ENCODE measurements at places on chromosomes 7 and 10. TPM values are rescaled to one million over a fixed set of nuclear protein-coding genes. Genes with fewer than 3 reads are reported as not detected.

Gene SLC39A12
- not detected for total RNA-seq

Gene RNF32
- 3.8 TPM for total RNA-seq

Gene TEX47
- not detected for total RNA-seq

Gene TRIM73
- total RNA-seq, result not detected

Gene PTPRE
- total RNA-seq, result 3.5 TPM

Gene TMEM140
- total RNA-seq, result 18.6 TPM

Gene MRPS33
- total RNA-seq, result 91.2 TPM

Gene IL6
- 6.7 TPM for total RNA-seq

Gene ZNF282
- total RNA-seq, result 17.7 TPM

Gene SLC25A28
- total RNA-seq, result 19.8 TPM

Gene HOXA6
- 0.70 TPM for total RNA-seq

Gene MKI67
- total RNA-seq, result 33.3 TPM

DNA sequence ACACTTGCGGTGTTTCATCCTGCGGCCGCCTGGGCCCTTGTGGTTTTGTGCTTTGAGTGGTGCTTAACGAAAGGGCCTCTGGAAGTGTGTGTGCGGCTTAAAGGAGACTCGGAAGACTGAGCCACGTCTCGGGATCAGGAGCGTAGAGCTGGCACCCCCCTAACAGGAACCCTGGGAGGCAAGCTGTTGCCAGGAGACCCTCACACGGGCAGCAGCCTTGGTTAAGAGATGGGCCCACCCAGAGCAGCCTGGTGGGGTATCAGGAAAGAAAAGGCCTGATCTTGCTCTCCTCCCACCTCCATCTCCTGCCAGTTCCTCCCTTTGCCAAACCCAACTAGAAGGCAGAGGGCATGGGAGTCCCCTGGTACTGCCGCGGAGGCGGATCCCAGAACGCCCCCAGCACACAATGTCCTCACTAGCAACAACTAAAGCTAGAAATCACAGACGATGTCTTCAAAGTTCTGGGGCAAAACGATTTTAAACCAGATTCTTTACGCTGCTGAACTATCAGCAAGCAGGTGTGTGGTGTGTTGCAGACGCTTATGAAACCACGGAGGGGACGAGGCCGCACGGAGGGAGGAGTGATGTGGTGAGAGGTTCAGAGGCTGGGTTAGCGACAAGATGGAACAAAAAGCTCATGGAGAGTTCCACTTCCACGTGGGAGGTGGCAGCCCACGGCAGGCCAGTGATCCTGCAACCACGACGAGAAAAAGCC, 67.0 kb upstream of the INPP5A start:
- no peak for DNase-seq

- DNase-seq, result no peak
Measured at GRCh38 chr10:87500646-87501048, 4.0 kb upstream of the MINPP1 start.

GRCh38 chr7:82548141-82548688, 104.6 kb upstream of the CACNA2D1 start:
- no peak for DNase-seq

DNA sequence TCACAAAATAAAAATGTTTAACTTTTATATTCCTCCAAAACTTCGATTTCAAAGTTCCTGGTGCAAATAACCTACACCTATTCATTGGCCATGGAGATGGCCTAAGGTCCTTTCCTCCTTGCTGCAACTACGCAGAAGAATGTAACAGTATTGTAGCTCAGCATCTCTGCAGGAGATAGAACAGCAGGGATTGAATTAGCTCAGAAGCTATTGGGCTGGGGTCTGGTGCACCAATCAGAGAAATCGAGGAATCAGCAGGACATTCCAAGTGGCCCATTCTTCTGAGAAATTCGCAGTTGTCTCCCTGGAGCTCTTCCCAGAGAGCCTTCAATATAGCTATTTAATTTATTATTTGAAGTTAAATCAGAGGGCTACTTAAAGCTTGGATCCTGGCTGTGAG, 560.6 kb downstream of the GATA3 start:
- no peak for DNase-seq

- DNase-seq, result no peak
Measured at GRCh38 chr7:74511345-74511744, 57.6 kb downstream of the GTF2IRD1 start.

GRCh38 chr7:143434660-143435059, 8.6 kb upstream of the TAS2R60 start:
- DNase-seq, result peak; percentile 35

DNA sequence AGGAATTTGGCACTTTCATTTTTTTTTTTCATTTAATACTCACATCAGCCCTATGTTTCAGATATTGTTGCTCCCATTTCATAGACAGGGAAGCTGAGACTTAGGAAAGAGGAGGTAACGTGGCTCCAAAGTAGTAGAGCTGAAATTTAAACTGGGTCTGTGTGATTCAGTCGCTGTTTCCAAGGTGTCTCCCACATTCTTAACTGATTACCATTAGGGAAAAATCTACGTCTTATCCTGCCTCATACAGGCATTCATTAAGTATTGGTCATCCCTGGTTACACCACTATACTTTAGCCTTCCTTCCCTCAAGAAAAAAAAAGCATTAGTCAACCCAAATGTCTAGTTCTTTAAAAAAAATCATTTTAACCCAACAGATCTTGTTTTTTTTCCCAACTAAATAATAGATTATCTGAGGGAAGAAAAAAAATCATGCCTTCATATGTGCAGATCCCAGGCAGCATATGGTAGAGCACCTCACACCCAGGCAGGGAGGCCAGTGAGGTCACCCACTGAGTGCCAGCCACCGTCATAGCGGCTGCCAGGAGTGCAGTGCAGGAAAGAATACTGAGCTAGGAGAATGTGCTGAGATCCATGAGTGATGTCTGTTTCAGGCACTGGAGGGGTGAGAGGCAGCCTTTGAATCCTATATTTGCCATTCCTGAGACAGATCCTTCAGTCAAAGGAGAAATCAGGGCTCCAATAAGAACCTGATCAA, 59.0 kb upstream of the SORCS3 start:
- DNase-seq, result no peak

GRCh38 chr7:1170741-1171501, 10.9 kb upstream of the ZFAND2A start:
- no peak for DNase-seq

GRCh38 chr7:122166275-122166674, 22.2 kb upstream of the AASS start:
- DNase-seq, result no peak

GRCh38 chr10:79119306-79119705, 50.5 kb downstream of the ZMIZ1 start:
- DNase-seq, result no peak

DNA sequence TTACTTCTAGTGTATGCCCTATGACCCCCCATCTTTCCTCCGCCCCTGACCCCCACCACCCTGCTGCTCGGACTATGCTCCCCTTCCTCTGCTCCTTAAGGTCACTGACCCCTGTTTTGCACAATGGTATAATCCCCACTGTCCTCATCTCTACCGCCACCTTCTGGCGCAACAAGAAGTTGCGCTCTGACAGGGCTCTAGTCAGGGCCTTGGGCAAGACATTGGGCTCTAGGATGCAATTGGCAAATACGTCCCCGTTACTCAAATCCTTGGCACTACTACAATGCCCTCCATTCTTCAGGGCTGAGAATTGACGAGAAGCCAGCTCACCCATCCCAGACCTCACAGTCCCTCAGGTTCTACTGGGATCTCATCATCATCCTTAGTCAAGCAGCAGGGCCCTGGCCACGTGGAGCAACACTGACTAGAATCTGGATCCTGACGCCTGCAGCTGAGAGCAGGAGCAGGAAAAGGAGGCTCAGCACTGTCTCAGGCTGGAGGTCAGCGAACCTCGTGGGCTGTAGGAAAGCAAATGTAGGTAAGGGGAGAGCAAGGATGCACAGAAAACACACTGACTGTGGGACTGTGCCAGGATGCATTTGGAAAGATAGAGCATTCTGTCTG, 10.6 kb downstream of the LRIT2 start:
- no peak for DNase-seq

DNA sequence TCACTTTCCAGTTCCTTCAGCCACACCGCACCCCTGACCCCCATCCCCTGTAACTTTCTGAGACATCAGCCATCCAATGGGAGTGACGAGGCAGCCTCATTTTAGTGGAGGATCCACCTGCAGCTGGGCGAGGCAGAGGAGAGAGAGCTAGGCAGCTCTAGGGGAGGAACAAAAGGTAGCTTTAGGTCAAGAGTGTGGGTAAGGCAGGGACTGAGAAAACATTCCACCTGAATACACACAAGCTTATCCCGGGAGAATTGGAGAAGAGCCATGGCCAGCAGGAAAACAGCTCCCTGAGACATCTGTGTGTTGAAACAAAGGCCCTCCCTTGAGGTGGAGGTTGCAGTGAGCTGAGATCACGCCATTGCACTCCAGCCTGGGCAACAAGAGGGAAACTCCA, 6.7 kb upstream of the KLRG2 start:
- no peak for DNase-seq

DNA sequence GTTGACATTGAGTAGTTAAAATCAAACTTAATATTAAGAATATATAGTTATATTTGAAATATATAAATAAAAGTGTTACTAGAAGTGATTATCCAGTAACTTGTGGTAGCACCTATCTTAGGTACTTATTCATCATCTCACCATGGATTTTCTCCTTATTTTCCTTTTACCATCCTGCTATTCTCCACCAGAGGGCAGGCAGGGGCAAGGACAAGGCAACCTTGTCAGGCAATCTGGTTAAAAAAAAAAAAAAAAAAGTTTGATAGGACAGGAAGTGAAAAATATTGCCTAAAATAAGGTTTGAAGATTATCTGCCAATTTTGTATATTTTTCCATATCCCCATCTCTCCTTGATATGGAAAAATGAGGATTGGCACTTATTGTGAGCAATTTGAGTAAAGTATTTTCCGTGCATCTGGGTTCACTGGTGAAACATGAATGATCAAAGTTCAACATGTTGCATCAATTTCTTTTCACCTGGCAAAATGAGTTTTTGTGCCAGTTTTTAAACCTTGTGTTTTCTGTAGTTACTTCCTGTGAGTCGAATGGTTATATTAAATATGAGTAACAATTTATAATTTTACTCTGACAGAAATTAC, 256.7 kb downstream of the AGMO start:
- peak; percentile 85 for DNase-seq

DNA sequence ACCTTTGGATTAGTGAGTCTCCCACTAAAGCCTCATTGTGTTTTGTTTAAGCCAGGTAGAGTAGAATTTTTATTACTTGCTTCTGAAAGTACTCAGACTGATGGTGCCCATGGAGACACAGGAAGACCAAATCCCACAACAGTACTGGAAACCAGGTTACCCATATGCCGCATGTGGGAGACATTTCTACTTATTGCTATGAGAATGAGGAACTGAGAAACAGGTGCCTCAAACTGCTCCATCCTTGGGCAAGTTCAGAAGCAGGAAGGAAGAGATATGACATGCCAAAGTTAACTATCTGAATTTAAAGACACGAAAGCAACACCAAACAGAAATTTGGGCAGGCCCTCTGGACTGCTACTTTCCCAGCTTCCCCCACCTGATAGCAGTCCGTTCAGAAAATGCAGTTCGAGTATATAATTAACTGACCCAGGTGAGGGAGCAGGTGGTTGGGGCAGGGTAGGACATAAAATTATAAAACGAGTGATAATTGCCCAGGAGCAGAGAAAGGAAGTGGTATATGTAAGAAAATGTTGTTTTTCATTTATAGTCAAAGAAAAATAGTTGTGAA, 382.3 kb upstream of the MTPN start:
- DNase-seq, result no peak

GRCh38 chr10:58898854-58899573, 277.4 kb upstream of the PHYHIPL start:
- no peak for DNase-seq

GRCh38 chr7:24102988-24103387, 181.0 kb upstream of the NPY start:
- no peak for DNase-seq

GRCh38 chr7:151080067-151080521, 515 bp downstream of the FASTK start:
- no peak for DNase-seq

DNA sequence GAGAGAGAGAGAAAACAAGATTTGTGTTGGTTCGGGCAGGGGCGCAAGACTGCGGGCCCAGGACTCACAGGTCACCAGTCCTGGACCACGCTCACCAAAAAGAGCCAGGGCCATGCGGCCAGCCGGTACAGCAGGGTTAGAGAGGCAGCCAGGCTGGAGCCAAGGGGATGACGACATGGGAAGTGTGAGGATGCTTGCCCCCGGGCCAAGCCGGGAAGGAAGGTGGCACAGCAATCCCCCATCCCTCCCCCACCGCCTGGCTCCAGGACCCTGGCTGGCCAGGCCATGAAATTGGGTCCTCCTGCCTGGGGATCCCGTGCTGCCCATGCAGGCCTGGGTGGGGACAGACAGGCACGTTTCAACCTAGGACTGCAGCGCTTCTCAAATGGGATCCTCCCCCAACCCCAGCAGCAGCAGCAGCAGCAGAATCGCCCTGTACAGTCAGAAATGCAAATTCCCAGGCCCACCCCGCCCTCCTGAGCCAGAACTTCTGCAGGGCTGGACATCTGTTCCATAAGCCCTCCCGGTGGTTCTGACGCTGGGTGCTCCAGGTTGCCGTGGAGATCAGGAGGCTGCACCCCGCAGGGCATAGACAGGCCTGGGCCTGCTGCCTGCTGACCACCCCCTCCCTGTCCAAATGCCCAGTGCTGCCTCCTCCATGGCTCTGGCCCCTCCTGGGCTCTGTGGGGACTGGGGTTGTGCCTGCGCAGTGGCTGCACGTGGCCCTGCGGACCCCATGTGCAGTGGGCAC, 35.0 kb downstream of the YKT6 start:
- no peak for DNase-seq

DNA sequence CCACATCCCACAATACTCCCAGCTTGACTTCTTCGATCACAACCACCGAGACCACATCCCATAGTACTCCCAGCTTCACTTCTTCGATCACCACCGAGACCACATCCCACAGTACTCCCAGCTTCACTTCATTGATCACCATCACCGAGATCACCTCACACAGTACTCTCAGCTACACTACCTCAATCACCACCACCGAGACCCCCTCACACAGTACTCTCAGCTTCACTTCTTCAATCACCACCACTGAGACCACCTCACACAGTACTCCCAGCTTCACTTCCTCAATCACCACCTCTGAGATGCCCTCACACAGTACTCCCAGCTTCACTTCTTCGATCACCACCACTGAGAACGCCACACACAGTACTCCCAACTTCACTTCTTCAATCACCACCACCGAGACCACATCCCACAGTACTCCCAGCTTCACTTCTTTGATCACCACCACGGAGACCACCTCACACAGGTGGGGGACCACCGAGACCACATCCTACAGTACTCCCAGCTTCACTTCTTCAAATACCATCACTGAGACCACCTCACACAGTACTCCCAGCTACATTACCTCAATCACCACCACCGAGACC, 8.6 kb downstream of the MUC3A start:
- peak; percentile 61 for DNase-seq

- no peak for DNase-seq
Measured at GRCh38 chr10:30383356-30383755, 34.3 kb upstream of the MTPAP start.

Data from H4 (cell line).